GM03348 (cell line): ENCODE measurements at places on chromosomes 1 and 21.

DNA sequence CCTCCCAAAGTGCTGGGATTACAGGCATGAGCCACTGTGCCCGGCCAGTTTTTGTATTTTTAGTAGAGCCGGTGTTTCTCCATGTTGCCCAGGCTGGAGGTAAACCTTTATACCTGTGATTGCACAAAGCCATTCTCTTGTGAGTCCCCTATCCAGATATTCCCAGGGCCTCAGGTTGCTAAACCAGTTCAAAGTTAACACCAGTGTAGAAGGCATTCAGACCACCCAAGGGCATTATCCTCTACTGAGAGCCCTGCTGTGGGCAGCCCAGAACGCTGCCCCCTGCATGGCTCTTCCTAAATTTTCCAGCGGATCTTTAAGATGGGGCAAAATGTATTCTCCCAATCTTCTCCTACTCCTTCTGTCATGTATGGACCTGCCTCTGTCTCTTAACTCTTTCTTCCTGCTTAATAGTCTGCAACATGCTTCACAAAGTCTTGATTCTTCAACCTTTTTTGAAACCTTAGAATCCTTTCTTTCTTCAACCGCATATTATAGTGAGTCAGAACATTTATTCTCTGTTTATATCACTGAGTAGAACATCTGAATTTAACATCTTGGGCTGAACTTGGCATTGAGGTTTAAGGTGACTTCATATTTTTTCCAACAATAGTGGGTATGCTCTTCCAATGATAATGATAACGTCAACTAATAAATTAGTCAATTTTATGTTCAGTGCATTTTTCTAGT, 36.0 kb downstream of the UBE4B start:
- no peak for DNase-seq

DNA sequence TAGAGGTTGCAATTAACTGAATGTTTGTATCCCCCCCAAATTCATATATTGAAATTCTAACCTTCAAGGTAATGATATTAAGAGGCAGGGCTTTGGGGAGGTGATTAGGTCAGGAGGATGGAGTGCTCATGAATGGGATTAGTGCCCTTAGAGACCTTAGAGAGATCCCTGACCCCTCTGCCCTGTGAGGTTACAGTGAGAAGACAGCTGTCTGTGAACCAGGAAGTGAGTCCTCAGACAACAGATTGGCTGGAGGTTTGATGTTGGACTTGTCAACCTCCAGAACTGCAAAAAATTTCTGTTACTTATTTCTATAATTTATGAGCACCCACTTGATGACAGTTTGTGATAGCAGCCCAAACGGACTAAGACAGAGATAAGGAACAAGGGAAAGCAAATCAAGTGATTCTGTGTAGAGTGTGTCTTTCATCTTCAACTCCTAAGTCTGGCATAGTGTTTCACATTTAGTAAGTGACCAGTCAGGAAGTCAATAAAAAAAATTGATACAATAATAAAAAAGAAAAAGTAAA, 30.0 kb upstream of the RWDD3 start:
- DNase-seq, result no peak

DNA sequence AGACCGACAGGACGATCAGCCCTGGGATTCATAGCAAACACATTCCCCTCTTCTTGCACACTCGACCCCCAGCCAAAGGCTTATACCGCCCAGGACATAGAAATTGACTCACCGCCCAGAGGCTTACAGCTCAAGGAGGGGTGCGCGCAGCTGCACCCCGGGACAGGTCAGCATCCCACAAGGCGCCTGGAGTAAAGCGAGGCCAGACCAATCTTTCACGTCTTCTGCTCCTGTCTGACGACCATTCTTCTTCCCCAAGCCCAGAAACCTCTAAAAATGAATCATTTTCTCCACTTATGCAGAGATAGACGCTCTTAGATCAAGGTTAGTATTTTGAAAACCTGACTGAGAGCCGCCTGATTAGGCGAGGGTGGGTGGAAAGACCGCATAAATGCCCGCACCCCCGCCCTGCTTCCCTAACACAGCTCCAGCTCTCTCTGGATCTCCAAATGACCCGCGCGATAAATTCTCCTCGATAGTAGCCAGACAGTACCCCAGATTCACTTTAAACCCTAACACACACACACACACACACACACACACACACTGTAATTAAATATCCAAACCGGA, 1.9 kb upstream of the LHX8 start:
- DNase-seq, result no peak

DNA sequence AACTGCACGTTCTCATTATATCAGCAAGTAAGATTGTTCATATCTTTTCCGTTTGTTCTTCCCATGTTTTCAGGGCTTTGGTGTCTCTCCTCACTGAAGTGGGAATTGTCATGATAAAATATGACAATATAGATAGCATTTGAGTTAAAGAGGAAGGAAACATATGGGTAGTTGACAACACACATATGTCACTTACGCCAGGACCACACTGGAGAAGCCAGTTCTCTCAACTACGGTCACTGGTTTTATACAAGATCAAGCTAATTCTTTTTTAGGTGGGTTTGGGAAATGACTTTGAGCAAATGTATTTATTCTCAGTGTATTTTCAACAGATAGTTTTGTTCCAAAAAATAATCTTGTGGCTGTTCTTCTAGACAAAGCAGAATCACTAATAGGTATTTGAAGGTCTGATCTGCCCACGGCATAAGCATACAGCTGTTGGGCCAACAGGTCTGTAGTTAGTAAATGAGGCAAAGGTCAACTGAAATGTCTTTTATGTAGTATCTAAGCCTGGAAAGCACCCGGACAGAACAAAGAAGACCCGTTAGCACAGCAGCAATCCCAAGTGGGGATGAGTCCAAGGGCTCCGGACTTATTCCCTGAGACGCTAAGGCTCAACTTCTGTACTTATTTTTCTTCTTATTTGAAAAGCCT, 433.6 kb upstream of the ZP4 start:
- DNase-seq, result no peak

DNA sequence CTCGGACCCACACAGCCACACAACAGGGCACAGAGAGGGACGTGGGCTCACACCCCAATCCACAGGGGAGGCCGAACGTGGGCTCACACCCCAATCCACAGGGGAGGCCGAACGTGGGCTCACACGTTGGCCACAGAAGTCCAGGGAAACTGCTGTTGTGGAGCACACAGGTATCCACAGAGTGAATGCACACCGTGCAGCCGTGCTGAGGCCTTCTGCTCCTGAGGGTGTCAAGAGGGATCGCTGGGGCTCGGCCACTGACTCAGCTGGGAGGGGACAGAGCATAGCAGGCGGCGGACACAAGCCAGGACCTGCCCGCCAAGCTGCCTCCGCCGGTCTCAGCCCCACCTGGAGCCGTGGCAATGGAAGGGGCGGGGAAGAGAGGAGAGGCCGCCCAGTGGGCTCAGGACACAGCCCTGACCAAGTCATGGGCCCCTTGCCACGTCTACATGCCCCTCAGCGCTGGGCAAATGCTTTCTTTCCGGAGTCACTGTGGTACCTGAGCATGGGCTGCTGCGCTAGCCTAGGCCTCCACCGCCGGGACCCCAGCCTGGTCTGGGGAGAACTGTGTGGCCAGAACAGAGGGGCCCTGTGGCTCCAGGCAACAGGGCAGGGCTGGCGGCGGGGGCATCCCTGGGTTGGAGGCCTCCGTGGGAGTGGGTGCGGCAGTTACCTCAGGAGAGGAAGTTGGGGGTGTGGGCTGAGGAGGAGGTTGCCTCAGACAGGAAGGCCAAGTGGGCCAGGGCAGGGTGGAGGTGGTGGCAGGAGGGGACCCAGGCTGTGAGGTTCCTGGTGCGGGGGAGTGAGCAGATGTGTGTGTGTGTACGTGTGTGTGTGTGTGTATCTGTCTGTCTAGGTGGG, 1.2 kb downstream of the SYTL1 start:
- no peak for DNase-seq

- DNase-seq, result no peak
Observed at GRCh38 chr1:16018749-16019643, 1.2 kb upstream of the HSPB7 start.
